ENCODE measurements at places on chromosomes 16 and 17. TPM values are rescaled to one million over a fixed set of nuclear protein-coding genes. Genes with fewer than 3 reads are reported as not detected.

The TBC1D3C gene
- not detected for total RNA-seq

The WFDC1 gene
- 0.93 TPM for total RNA-seq

The OTOA gene
- not detected for total RNA-seq

The RASL10B gene
- total RNA-seq = 3.3 TPM

The FAM222B gene
- total RNA-seq = 44.0 TPM

The IGF2BP1 gene
- total RNA-seq = 260 TPM

DNA sequence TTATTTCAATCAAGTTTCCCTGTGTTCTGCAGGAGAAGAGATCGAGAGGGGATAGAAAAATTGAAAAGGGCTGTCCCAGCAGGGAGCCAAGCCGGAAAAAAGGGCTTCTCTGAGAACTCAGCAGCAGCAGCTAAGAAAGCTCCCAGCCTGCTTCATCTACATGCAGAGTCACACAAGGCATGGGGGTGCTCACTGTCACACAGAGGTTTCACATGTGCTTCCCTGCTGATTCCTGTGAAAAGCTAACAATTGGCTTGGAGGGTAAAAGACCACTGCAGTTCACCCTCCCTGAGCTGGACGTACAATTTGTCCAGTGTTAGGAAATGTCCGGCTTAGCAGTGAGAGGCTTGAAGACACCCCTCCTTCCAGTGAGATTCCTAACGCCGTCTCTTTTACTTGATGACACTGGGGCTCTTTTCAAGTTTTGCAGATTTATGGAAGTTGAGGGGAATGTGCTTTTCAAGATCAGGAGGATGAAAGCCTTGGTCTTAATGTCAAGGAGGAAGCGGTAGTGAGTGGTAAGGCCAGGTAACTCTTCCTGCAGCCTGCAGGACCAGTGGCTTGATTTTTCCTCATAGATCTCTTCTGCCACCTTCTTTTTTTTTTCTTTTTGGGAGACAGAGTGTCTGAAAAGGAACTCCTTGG, 85.6 kb downstream of the WNT3 start:
- DNase-seq = peak; percentile 24

GRCh38 chr17:49051269-49051668, 54.1 kb downstream of the IGF2BP1 start:
- no peak for DNase-seq

- DNase-seq = peak; percentile 64
Measured at GRCh38 chr17:19645734-19646201, 2.8 kb upstream of the ALDH3A2 start.

DNA sequence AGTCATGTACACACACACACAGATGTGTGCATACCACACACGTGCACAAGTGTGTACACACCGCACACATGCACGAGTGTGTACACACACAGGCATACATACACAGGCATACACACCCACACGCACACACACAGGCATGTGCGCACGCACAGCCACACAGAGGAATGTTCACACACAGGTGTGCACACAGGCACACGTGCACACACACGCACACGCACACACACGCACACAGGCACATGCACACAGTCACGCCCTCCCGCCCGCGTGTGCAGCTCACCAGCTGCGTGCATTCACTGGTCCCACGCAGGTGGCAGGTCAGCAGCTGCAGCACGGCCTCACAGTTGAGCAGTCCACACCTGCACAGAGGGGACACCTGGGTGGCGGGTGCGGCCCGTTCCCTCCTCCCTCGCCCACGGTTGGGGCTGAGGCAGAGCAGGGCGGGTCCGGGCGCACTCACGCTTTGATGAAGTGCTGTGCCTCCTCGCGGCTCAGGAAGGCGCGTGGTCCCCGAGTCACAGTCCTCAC, 7.7 kb downstream of the TEPSIN start:
- DNase-seq = peak; percentile 15

DNA sequence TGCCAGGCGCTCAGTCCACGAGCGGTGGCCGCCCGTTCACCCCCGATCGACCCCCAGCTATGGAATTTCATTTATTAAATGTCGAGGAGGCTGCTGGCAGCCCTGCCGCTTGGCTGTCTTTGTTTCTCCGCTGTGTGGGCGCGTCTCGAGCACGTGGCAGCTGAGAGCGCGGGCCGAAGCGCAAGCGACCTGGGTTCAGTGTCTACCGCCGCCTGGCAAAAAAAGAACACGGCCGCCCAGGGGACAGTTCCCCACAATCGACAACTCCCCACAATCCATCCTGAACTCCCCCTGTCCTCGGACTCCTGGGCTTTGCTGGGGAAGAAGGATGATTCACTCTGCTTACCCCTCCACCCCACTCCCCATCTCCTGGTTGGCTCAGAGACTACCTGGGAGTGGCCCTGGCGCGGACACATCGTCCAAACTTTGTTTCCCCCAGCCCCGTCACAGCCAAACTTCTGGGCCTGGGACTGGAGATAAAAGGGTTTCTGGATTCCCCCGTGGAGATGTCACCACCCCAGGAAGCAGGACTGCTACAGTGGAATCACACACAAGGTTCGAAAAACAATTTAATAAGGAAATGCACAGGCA, 1.7 kb upstream of the ANKRD13B start:
- DNase-seq = no peak

DNA sequence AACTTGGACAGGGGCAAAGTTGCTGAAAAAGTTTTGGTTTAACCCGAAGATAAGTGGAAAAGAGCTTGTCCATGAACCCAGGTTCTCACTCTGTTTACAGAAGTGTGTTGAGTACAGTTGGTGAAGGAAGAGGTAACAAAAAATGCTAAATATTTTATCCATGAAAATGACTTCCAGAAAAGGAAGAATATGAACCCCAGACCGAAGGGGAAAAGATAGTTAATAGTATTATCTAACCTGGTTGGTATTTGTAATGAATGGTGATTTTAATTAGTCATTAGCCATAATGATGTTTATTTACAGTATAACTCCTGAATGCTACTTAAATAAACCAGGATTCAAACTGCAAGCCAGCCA, 574 bp upstream of the TMEM106A start:
- no peak for DNase-seq

DNA sequence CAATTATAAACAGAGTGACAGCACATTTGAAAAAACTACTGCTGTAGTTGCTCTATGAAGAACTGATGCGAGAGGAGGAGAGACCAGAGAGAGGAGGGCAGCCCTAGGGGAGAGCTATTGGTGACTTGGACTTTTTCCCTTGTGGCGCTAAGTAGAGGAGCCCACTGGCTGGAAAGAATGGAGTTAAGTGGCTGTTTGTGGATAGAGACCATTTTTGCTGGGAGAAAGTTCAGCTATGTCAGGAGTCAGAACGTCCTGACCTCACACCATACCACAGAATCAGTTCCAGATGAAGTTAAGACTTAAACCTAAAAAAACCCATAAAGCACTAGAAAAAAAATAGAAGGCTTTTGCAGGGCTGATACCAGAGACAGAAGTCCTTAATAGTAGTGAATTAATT, 2.0 kb downstream of the POLR2A start:
- DNase-seq = no peak

DNA sequence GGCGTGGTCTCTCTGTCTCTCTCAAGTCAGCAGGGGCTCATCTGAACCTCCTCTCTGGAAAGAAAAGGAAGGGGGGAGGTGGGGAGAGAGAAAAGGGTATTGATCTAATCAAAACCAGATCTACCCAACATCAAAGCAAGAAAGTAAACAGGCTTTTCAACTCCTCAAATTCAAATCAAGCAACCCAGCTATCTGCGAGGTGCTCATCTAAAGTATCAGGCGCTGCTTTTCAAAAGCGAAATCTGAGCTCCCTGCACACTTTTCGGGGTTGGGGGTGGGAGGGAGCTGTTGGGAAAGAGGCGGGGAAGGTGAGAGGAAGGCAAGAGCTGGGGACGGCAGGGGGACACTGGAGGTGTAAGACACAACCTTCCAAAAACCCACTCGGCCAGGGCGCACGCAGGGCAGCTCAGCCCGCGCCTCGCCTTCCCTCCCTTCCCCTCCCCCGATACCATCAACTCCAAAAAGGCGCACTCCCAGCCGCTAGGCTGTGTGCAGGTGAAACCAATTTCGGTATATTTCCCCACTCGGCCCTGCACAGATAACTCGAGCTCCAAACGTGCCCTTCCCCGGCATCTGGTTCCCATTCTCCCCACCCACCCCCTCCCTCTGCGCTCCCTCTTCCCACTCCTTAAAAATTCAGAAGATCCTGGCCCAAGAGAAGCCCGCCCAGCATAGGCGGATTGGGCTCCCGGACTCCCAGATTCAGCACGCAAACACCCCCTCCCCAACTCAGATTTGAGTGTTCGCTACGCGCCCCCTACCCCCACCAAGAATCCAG, 2.6 kb downstream of the AXIN2 start:
- DNase-seq = no peak

- DNase-seq = no peak
Measured at GRCh38 chr17:10278218-10278617, 79.8 kb upstream of the GAS7 start.
